ENCODE measurements at places on chromosomes 3 and 15.

- no peak for DNase-seq
These were observed 144.9 kb upstream of the MRPS22 start for GRCh38 chr3:139198929-139199328.

GRCh38 chr3:111821891-111822290, 37.2 kb upstream of the PHLDB2 start:
- no peak for DNase-seq

- DNase-seq: peak; percentile 56
These were observed 357.8 kb upstream of the TBL1XR1 start for GRCh38 chr3:177554895-177555759.

DNA sequence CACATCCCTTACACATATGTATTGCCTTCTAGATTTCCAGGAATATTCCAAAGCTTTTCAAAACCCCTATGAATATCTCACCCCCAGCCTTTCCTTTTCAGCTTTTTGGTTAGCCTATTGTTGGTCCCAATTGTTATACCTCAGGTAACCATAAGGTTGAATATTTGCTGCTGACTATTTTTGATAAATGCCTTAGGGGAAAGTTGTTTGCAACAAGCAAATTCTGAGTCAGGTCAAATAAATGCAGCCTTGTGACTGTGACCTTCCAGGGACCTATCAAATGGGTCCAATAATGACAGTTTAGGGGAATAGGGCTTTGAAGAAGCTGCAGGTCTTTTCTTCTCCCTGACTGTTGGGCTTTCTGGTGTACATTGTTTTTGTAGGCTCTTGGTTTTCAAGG, 699.7 kb downstream of the NTRK3 start:
- DNase-seq: no peak

DNA sequence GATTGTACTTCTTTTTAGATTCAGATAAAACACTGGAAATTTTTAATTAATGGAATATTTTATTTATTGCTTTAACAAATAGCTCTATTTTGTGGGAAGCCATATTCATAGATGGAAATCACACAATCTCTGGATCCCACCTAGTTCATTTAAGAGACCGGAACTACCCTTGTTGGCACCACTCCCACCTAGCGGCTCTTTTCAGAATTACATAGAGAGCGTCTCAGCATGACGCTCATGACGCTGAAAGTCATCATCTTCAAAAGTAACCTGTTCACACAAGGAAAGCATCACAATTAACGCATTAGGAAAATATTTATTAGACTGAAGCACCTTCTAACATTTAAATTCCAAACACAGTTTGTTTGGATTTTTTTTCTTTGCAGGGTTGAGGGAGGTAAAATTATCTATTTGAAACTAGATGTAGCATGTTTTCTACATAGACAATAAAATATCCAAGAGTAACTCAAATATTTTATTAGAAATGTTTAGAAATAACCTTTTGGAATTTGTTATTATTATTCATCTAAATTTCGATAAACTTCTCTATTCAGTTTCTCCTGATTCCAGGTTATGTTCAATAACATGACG, 214.9 kb upstream of the ARRDC4 start:
- DNase-seq: no peak

GRCh38 chr3:52090131-52090932, 34.0 kb upstream of the DUSP7 start:
- DNase-seq: peak; percentile 81

DNA sequence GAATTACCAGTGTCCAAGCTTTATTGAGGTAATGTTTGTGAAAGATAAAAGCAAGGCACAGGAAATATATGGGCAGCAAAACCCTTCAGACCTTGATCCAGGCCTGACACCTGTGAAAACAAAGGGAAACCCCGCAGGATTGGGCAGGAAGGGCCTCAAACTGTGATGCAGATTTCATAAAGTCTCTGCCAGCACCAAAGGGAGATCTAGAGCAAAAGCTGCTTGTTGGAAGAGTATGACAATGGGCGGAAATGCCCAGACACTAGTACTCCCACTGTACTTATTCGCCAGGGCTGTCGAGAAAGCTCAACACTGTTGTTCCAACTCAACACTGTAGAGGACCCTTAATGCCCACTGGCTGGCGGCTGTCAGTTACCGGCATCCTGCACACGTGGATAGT, 207.9 kb downstream of the CD47 start:
- no peak for DNase-seq

DNA sequence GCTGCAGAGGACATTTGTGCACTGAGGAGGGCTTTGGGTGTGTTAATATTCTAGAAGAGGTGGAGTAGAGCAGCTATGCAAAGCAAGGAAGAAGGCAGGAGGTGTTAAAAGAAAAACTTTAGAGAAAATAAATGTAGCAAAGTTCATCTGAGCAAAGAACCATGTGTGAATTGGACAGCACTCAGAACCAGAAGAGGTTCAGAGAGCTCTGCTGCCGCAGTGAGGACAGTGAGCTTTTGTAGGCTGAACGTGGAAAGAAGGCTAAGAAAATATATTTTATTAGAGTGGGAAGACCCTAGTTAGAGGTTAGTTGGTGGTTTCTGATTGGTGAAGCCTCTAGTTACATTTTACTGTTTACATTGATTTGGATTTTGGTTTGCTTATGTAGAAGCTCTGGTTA, 50.7 kb downstream of the ST6GAL1 start:
- no peak for DNase-seq

GRCh38 chr3:89113344-89113743, 5.9 kb downstream of the EPHA3 start:
- DNase-seq: no peak

DNA sequence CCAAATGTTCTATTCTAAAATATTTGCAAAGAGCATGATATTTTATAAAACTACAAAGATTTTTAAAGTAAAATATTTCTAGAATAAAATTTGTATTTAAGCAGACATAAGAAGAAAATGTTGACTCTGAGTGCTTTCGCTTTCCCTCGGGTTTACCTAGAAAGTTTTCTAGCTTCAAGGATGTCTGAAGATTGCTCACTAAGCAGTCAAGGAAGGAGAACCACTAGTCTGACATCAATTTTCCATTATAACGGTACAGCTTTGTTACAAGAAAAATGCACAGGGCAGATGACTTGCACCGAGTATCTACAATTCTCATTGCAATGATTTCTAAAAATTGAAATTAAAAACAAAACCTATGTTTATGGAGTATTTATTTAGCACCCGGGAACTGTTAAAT, 14.2 kb downstream of the GPR15 start:
- DNase-seq: no peak

DNA sequence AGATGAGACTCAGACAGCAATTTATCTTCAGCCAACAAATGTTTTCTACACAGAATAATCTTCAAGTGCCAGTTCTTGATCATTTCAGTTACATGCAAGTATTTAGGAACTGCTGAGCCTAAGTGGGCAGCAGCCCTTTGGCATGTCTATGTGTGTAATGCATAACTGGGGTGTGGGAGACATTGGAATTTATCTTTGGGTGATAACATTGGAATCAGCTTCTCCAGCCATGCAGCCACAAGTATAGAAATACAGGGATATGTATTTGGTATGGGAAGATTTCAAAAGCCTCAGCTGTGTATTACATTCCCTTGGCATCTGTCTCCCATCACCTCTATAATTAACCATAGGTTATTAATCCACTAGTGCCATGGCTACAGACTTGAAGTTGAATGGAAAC, 63.4 kb upstream of the FOXP1 start:
- DNase-seq: no peak

GRCh38 chr15:67322481-67322880, 67.9 kb downstream of the IQCH start:
- DNase-seq: no peak

DNA sequence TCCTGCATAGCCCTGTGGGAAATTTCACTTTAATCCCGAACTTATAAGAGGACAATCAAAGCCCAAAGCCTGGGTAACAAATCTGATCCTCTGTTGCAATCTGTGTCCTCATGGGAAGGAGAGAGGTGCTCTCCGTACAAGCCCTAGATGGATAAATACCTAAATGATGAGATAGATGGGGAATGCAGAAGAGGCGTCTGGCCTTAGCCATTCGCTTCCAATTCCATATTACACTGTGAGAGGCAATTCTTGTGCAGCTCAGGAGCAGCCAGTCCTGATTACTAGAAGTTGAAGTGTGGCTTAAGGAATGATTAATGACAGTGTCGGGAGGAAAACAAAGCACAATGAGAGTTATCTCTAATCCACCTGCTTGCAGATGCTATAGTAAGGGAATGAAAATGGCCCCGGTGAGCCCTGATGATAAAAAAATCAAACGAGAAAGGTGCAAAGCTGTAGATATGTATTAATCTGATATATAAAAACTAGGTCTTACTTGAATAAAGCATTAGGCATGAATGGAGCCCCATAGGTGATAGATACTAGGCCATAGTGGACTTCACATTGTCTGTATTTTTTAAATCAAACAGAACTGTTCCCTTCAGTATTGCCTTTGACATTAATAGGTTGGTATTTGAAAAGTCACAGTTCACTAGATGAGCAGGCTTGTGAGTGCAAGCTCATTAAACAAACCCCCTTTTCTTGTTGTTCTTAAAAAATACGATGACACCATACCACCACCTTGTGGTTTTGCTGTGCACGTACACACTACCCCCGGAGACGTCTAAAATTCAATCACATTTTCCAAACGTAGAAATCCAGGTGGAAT, 54.2 kb upstream of the TMCO5A start:
- peak; percentile 39 for DNase-seq

- DNase-seq: no peak
These were observed 1.9 kb downstream of the SLC51A start for GRCh38 chr3:196218155-196218712.

- peak; percentile 75 for DNase-seq
These were observed 93.7 kb downstream of the RAD18 start for GRCh38 chr3:8869613-8870012.

DNA sequence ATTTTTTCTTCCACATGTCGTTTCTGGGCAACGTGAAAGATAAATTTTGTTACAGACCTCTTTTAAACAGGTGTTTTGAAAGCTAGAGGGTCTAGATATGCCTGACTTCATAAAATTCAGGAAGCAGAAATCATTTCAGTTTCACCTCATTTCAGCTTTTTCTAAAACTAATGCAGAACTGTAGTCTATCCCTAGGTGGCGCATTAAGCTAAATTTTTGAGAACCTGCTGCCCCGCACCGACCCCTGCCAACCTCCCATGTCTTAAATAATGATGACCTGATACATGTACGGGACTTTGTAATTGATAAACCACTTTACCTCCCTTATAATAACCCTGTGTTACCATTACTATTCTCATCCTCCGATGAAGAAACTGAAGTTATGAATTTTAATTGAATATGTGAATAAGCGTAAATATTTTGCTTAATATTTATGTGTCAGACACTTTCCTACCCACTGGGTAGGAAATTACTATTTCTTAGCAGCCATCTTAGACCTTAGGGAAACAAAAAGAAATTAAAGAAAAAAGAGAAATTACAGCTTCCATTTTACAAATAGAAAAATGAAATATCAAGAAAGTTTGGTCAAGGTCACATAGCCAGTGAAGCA, 78.7 kb upstream of the GCNT3 start:
- DNase-seq: peak; percentile 25

- no peak for DNase-seq
These were observed 31.6 kb downstream of the DRD3 start for GRCh38 chr3:114147251-114147650.

DNA sequence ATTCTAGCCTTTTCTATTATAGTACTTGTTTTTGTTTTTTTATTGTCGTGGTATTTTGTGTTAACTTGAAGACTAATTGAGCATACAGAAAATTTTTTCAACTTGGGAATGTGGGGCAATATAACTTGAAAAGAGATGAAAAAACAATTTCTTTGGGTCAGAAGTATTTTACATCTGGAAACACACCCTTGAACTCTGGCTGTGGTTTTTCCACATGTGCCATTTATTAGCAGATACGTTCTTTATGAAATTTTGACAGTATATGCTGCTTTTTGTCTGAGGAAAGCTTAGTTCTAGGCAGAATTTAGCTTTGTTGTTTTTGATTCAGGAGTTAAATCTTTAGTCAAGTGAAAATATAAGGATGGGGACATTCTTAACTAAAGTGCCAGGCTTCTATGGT, 44.7 kb downstream of the TCF12 start:
- no peak for DNase-seq

DNA sequence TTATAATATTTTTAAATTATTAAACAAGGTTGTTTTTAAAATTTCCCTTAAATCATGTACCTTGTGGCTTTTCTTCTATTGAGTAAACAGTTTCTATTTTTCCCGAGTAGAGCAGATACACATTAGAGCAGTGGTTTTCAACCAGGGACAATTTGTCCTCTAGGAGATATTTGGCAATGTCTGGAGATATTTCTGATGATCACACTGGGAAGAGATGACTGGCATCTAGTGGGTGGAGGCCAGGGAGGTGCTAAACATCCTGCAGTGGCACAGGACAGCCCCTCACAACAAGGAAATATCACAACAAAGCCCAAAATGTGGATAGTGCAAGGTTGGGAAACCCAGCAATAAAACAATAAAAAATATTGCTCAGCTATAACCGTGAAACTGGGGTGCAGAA, 113.0 kb upstream of the PTPRG start:
- DNase-seq: no peak

GRCh38 chr15:45993072-45993471, 358.2 kb downstream of the SQOR start:
- no peak for DNase-seq

GRCh38 chr15:71261418-71261817, 146.1 kb downstream of the THSD4 start:
- no peak for DNase-seq

GRCh38 chr3:181326637-181327223, 337.2 kb upstream of the DNAJC19 start:
- DNase-seq: peak; percentile 6

GRCh38 chr3:122687298-122687697, 6.7 kb downstream of the PARP14 start:
- no peak for DNase-seq

GRCh38 chr3:170528726-170529125, 57.1 kb downstream of the SLC7A14 start:
- DNase-seq: no peak

DNA sequence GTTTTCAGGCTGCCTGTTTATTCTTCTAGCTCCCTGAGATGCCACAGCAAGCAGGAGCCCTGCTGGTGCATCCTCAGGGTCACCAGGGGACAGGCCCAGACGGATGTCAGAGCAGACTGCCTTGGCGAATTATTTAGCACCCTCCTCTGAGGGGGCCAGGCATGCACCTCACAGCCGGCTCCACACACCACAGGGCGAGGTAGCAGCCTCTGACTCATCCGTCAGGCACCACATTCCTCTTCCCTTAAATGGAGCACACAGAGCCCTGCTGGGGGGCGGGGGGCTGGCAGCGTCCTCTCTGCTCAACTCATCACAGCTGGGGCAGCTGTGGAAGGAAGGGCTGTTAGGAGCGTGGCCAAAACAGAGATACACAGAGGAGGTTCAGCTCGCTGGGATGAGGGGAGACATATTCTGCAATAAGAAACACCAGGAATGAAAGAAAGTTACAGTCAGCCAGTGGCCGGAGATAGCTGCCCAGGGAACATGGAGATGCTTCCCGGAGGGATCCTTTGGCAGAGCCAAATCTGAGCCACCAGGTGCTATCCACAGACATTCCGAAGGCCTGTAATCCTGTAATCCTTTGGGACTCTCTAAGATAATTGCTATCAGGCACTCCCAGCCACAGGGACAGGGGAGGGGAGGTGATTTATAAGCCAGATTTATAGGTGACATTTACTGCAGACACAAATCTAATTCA, 13.9 kb upstream of the PRICKLE2 start:
- DNase-seq: peak; percentile 91

GRCh38 chr15:90870354-90871138, 2.2 kb downstream of the FURIN start:
- DNase-seq: no peak
